Cardiac muscle cell (in vitro differentiated cells and primary cell): ENCODE measurements at places on chromosomes 6 and 20. TPM values are rescaled to one million over a fixed set of nuclear protein-coding genes. Genes with fewer than 3 reads are reported as not detected.

DNA sequence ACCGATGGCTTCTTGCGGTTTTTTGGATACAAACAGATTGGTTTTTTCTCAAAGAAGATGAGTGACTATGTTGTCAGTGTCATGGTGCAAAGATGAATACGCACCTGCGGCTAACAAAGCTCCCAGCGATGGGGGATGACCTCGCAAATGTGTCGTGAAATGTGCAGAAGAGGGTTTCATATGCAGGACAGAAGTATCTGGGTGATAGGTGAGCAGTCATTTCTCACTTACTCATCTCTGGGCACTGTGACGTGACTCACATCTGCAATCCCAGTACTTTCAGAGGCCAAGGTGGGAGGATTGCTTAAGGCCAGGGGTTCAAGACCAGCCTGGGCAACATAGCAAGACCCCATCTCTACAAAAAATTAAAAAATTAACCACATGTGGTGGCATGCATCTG is 216.3 kb downstream of the ERMARD start:
- no peak for DNase-seq

DNA sequence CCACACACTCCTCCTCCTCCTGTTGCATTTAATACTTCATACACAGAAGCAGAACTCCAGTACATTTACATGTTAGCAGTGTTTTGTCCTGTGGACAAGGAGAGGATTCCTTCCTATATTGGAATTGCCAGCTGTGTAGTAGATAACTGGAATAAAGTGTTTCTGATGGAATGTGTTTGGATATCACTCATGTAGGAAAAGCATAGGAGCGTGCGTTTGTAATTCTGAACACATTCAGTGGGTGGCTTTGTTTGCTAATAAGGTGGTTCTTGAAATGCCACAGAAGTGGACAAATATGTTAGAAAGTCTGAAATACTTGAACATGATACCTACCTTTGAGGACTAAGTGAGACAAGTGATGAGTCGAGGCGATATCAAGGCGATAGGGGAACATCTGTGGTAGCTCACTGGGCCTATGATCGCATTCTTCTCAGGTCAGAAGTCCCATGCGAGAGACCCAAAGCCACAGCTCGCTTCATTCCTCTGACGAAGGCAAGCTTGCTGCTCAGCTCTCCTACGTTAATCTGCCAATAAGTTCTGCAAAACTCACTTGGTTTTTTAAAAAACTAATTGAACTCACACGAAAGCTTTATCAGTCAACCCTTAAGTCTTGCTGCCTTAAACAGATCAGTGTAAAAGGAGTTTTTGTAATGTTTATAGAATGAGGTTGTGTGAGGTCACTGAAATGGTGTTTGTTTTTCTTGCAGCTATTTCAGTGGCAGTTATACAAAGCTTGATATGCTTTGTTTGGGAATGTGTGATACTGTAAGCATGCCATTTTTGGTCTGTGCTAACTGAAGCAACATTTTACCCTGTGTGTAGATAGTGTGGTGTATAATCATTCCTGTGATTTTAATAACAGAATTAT is 159.9 kb downstream of the SOX4 start:
- no peak for DNase-seq

DNA sequence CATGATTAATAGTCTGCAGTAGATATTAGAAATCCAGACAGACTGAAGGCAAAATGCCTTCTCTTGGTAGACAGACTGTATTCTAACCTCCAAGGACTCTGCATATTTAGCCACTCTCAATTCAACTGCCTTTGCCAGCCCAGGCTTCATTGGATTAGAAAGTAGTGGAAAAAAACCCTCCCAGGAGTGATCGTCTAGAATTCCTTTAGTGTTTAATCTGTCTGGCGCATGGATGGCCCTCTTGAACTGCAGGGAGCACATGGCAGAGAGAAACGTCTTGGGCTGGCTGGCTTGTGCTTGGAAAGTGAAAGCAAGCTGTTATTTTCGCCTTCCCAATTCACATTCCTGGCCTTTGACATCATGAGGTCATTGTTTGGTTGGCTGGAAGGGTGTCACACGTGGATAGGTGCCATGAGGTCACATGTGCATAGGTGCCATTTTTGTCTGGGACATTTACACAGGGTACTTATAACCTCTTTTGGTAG is 30.9 kb upstream of the NEDD9 start:
- DNase-seq: peak; percentile 72

GRCh38 chr6:15960740-15961634 is 167.9 kb upstream of the MYLIP start:
- DNase-seq: peak; percentile 21

DNA sequence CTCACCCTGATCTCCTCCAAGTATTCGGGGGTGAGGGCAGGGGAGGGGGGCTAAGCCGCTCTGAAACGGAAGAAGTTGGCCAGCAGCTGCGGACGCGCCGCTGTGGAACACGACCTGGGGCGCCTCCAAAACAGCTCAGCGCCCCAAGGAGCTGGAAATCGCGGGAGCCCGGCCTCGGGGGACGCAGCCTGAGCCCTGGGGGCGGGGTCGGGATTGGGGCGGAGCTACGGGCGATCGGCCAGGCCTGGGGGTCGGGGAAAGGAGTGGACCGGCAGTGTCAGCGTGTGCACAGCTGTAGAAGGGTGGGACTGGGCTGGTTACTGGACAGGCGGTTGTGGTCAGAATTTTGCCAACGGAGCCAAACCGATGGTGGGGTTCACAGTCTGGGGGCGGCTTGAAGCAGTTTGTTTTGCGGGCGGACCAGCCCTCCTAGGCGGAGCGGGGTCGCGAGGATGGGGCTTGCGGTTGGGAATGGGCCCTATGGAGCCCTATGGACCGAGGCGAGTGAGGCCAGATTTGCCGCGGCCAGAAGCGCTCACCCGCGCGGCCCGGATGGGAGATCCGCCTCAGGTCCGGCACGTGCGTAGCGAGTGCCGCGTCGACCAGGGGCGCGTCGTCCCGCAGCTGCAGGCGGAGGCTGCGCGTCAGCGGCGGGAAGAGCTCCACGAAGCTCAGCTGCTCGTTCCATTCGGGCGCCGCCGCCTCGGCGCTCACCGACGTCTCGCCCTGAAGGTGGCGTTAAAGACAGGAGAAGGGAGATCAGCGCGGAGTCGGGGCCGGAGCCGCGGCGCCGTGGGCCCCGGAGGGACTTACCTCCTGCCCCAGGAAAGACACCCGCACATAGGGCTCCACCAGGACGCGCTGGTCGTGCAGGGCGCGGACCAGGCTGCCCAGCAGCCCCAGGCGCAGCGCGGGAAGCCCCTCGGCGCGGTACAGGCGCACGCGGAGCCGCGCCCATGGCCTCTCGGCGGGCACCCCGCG is 14.3 kb upstream of the SPAG4 start:
- peak; percentile 83 for DNase-seq

DNA sequence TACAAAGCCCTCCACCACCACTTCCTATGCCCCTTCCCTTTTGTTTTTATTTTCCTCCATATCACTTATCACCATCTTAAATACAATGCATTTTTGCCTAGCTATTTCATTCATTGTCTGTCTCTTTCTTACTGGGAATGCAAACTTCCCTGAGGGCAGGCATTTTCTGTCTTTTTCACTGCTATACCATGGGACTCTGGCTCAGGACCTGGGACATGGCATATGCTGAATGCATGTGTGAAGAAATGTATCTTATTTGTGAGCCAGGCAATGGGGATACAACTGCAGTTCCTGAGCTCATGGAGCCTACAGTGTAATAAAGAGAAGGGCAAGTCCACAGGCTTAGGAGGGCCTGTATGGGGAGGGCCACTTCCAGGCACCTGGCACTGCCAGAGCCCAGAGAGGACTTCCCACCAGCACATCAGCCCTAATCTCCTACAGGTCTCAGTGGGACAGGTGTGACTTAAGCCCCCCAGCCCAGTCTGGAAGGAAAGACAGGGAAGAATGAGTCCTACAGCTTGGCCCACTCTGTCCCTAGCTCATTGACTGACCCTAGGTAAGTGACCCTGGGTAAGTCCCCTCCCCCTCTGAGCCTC is 43.2 kb downstream of the TFEB start:
- no peak for DNase-seq

The MACROD2 gene
- total RNA-seq: 6.1 and 14.4 TPM in 2 replicates

GRCh38 chr6:131067521-131067920 is 4.5 kb upstream of the EPB41L2 start:
- DNase-seq: no peak

DNA sequence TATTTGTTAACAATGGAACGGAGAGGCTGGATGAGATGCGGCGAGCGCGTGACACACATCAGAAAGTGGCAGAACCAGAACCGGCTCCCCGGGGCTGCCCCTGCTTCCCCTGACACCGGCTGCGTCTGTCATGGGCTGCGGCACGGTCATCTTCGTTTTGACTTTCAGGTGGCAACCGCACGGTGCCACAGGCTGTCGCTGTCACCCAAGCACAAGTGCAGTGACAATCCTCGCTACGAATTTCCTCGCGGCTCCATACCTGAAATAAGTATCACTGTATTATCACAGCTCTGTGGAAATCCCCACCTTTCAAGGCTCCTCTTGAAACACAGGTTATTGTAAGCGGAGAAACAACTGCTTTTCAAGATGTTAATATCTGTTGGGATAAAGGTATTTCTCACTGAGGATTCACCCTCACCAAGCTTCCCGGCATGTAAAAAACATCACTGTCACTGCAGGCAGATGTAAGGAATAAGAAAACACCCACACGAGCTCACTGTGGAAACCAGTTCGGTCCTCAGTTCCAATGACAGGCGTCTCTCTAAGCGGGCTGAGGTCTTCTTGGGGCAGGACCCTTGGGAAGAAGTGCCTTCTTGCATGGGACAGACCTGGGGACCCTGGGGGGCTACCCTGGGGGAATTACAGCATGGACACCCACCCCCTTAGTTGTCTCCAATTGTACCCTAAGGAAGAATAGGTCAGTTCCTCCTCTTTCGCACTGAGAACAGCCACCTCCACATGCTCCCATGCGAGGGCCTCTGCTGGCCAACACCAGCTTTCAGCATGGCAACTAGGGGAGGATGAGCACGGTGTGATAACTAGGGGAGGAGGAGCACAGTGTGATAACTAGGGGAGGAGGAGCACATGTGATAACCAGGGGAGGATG is 86.3 kb downstream of the DACT2 start:
- peak; percentile 19 for DNase-seq

GRCh38 chr6:127971945-127972391 is 71.1 kb upstream of the THEMIS start:
- DNase-seq: no peak

- DNase-seq: no peak
Observed at GRCh38 chr20:45153752-45154151, 20.9 kb upstream of the PI3 start.

- no peak for DNase-seq
Observed at GRCh38 chr6:37017606-37018197, 12.2 kb downstream of the FGD2 start.

DNA sequence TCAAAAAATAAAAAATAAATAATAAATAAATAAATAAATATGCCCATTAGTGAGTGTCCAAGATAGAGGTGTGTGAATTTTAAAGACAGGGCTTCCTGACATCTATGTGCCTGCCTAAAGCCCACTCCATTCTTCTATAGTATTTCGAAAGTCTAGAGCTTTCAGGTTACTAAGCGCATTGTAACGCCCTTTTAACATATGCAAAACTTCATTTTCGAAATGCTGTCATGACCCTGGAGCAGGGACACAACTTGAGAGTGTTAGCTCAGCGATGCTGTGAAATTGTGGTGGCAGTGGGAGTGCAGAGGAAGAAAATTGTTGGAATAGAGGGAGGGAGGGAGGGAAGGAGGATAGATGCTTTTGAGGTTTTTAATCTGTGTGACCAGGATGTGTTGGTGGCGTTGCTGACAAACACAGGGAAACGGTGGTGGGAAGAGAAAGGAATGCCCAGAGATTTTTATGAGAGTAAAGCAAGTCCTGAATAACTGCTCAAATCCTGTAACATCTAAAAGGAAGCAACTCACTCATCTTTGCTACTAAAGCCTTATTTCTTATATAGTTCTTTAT is 169.3 kb downstream of the ARID1B start:
- DNase-seq: no peak

The SHLD1 gene
- 3.4 and 5.2 TPM in 2 replicates for total RNA-seq

GRCh38 chr20:64228751-64229506 is 26.6 kb upstream of the PCMTD2 start:
- no peak for DNase-seq

GRCh38 chr6:79246891-79247290 is 12.4 kb upstream of the HMGN3 start:
- DNase-seq: no peak

The ROS1 gene
- total RNA-seq: not detected in 2 replicates

- peak; percentile 43 for DNase-seq
Observed at GRCh38 chr20:35503841-35504561, 25.5 kb downstream of the C20orf173 start.

The FOXP4 gene
- 24.5 and 29.0 TPM in 2 replicates for total RNA-seq

- no peak for DNase-seq
Observed at GRCh38 chr6:90894285-90895130, 307.6 kb upstream of the MAP3K7 start.

DNA sequence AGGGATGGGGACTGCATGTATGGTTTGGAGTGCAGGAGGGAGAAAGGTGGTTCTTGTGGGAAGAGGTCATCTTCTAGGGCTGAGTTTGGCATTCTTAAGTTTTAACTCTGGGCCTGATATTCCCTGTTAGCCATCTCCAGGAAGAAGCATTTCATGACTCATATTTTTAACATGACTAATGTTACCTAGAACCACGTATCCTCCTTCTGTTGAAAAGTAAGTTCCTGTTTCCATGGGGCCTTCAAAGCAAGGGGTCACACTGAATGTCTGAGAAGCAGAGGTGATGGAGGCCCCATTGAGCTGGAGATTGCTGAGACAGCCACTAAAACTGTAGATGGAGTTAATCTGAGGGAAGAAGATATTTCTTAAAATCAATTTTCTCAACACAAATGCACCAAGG is 30.2 kb downstream of the FAM229B start:
- no peak for DNase-seq

- DNase-seq: no peak
Observed at GRCh38 chr20:47191956-47192355, 164.5 kb downstream of the ZMYND8 start.

DNA sequence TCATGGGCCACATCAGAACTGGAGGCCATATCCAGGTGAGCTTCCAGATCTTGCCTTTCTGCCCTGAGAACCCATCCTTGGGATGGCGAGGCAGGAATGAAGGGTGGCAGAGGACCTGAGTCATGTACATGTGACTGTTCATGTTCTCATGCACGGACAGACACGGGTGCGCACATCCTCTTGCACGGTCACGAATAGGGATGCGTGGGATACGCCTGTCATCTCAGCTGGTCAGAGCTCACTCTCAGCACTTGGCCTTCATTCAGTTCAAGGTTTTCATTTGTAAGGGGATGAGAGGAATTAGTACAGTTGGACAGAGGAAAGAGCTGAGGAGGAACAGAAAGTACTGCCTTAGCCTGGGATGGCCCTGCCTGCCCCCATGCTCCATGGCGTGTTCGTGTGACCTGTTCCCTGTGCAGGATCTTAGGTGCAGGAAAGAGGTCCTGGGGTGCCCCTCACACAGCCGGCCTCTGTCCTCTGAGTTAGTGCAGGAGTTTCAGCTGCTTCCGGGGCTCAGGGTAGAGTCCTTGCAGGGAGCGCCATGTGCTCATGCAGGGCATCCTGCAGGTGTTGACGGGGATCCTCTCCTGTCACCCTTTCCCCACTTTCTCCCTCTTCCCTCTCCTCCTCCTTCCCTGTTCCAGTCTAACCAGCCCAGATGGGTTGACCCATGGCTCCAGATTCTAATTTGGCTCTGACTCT is 173.4 kb downstream of the DTNBP1 start:
- no peak for DNase-seq

GRCh38 chr20:62739067-62739466 is 30.4 kb downstream of the NTSR1 start:
- DNase-seq: no peak

GRCh38 chr6:15386756-15387112 is 140.9 kb downstream of the JARID2 start:
- DNase-seq: no peak

The EYA2 gene
- total RNA-seq: 0.07 and 0.30 TPM in 2 replicates

- no peak for DNase-seq
Observed at GRCh38 chr6:112259337-112259675, 4.9 kb upstream of the LAMA4 start.

The MDC1 gene
- total RNA-seq: 14.3 and 21.9 TPM in 2 replicates

- DNase-seq: peak; percentile 43
Observed at GRCh38 chr6:8130399-8130798, 28.1 kb upstream of the EEF1E1 start.
